Aorta (tissue), 5 donors: ENCODE measurements at places on chromosomes 5 and 9. TPM values are rescaled to one million over a fixed set of nuclear protein-coding genes. Genes with fewer than 3 reads are reported as not detected.

DNA sequence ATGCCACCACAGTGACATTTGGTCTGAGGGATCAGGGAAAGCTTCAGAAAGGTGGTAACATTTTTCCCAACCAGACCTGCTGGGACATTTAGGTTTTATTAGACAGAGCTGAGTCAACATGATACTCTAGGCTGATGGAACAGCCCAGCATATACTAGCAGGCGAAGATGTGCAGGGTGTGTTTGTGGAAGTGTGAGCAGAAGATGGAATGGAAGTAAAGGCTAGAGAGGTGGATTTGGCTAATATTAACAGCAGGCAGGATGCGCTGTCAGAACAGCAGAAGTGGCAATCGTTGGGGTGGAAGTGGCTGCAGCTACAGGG is 340.6 kb downstream of the ASTN2 start:
- H3K27me3 ChIP-seq: no peaks in the 10 kb centered on the region
- H3K4me1 ChIP-seq: no peaks in the 10 kb centered on the region
- H3K27ac ChIP-seq: no peak overlapping the region

- DNase-seq: no peak
- no peak overlapping the region for H3K27ac ChIP-seq
- peaks cover 5% of the 10 kb centered on the region for H3K4me1 ChIP-seq
- no peak overlapping the region for H3K4me3 ChIP-seq
- no peaks in the 10 kb centered on the region for H3K36me3 ChIP-seq
- no peaks in the 10 kb centered on the region for H3K27me3 ChIP-seq
Observed at GRCh38 chr9:13100914-13101572, 178.4 kb downstream of the MPDZ start.

- no peaks in the 10 kb centered on the region for H3K27me3 ChIP-seq
- peaks cover 3% of the 10 kb centered on the region for H3K4me1 ChIP-seq
- H3K27ac ChIP-seq: no peak overlapping the region
- no peak for DNase-seq
Observed at GRCh38 chr5:140258016-140258415, 44.9 kb downstream of the PFDN1 start.

SPINK6 gene
- not detected for total RNA-seq

GRCh38 chr9:20604562-20604961 is 17.7 kb downstream of the MLLT3 start:
- no peak for DNase-seq
- no peaks in the 10 kb centered on the region for H3K4me1 ChIP-seq
- H3K27ac ChIP-seq: no peak overlapping the region
- no peaks in the 10 kb centered on the region for H3K27me3 ChIP-seq
- H3K36me3 ChIP-seq: no peaks in the 10 kb centered on the region

DNA sequence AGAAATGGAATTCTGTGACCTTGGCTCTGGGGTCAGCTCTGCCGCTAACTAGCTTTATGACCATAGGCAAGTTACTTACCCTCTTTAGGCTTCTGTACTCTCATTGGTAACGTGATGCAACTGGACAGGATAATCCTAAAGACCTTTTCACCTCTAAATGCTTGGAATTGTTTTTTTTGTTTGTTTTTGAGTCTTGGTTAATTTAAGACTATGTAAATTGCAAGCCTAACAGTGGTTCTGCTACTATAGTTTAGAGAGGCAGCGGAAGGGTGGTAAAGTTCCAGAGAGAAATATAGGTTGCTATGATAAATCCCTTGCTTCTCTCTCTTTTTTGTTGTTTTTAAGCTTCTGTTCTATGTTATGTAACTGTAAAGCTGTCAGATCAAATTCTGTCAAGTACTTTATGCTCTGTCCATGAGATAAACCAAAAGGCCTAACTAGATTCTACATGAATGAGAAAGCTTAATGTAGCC is 17.6 kb downstream of the FAM169A start:
- H3K27me3 ChIP-seq: no peaks in the 10 kb centered on the region
- H3K4me3 ChIP-seq: no peak overlapping the region
- DNase-seq: no peak
- H3K36me3 ChIP-seq: no peaks in the 10 kb centered on the region
- H3K27ac ChIP-seq: no peak overlapping the region

PIP5K1B gene
- 8.2 TPM for total RNA-seq

DNA sequence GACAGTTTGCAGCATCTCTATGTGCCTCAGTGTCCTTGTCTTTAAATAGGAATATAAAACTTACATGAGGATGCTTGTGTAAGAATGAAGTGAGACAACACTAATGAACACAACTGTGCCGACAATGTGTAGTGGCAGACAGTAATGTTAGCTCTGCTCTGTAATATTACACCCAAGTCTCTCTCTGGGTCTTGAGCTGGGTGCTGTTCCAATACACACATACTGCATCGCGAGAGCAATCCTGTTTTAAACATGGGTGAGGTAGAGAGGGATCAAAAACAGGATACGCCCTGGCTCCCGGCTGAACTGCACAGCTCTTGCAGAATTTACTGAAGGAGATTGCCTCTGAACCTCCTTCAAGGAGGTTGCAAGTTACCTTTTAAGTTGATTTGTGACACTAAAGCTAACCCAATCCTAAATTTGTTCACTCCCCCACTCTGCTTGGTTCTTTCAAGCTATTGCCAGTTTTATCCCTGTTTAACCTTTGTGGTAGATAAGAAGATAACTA is 155.2 kb upstream of the ISL1 start:
- no peaks in the 10 kb centered on the region for H3K36me3 ChIP-seq
- DNase-seq: no peak
- no peak overlapping the region for H3K4me3 ChIP-seq

- no peaks in the 10 kb centered on the region for H3K36me3 ChIP-seq
- no peaks in the 10 kb centered on the region for H3K27me3 ChIP-seq
- H3K27ac ChIP-seq: no peak overlapping the region
- no peaks in the 10 kb centered on the region for H3K4me1 ChIP-seq
- DNase-seq: no peak
Observed at GRCh38 chr9:81320909-81321482, 368.4 kb downstream of the TLE1 start.
